KG1 (cell line): ENCODE measurements at places on chromosomes 6 and 20.

DNA sequence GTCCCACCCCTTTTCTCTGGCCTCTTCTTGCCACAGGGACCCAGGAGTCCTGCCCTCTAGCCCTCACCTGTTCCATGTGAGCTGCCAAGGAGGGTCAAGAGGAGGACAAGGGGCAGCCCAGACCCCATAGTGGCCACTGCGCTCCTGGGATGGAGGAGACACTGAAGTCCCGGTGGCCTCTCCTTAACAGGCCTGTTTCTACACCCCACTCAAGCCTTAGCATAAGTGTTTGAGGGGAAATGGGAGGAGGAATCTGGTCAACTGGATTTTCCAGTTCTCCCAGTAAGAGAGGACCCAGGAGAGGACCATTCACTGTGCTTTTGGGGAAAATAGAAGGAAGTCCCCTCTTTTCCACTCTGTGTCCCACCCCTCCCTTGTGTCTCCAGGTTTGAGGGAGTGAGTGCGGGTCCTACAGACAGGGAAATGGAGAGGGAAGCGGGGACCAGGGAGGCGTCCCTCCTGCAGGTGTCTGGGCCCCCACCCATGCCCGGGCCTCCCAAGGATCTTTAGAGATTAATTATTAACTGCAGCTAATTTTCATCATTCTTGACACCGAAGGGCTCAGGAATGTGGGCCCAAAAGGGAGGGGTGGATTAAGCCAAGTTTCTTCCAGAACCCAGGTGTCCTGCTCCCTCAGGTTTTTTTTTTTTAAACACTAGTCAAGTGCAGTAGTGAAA lies at the start of gene SFTA2:
Gene SFTA2 (minus strand): TSS at position 202 of the 677 bp plus-strand sequence. CDS start 74 bp downstream, at position 128.
- DNase-seq = no peak

- DNase-seq = no peak
Observed at GRCh38 chr20:44029848-44030230, 115.2 kb downstream of the TOX2 start.

DNA sequence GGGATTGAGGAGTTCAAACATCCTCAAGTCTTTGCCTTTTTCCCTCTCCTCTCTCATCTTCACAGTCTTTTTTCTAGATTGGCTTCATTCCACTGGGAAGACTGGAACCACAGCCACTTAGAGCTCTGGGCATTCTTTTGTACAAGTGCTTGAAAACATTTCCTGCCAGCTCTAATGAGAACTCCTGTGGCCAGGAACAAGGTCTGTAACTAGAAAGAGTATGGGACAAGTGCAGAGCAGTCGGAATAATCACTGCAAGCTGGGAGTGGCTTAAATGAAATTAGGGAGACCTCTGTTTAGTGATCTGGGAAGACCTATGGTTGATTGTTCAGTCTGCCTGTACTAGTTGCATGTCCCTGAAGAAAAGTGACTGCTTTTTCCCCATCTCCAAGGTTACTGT lies 41.0 kb upstream of the SMIM8 start:
- no peak for DNase-seq

DNA sequence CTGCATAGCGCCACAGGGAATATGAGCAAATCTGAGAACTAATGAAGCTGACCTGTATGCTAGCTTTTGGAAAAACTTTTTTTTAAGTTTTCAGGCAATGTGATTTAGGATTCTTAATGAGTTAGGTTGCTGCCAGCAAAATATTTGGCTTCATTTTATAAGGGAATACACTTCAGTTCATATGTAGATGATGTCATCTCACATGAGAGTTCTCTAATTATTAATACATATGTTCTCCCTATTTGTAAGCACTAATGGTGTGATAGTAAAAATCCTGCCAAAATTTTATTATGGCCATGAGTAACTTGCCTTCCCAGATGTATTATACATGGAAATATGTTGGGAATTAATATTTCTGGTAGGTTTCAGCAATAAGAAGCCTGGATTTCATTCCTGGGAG lies 573.8 kb downstream of the EPM2A start:
- no peak for DNase-seq

DNA sequence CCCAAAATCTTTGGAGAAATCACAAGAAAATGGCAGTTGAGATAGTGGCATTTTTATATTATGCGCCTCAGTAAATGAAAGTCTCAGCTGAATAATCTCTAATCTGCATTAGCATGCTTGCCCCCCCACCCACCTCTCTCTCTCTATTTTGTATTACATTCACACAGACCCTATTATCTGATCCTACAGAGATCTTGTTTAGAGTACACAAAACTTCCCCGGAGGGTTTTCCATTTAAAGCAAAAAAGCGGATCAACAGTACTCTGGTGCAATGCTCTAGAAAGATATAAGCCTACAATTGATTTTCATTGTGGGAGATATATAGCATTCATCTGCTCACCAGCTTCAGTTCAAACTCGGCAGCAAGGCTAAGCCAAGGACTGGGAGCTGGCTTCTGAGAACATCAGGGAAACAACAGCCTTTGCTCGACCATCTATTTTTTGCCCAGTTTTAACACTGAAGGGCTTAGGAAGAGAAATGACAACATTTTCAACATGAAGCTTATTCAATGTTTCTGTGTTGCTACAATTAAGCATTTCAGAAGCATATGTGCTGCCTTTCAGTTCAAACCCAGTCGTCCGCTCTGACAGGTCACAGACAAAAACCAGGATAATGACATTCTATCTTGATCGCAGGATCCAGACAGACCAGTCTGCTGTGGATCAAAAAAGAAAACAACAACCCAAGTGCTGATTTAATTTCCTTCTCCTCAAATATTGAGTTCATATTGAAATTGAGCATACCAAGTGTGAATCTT lies 137.6 kb upstream of the ATXN1 start:
- DNase-seq = no peak

GRCh38 chr6:109087661-109088264 lies 6.9 kb downstream of the SESN1 start:
- DNase-seq = no peak

- DNase-seq = no peak
Observed at GRCh38 chr6:149202952-149203351, 114.6 kb upstream of the TAB2 start.

DNA sequence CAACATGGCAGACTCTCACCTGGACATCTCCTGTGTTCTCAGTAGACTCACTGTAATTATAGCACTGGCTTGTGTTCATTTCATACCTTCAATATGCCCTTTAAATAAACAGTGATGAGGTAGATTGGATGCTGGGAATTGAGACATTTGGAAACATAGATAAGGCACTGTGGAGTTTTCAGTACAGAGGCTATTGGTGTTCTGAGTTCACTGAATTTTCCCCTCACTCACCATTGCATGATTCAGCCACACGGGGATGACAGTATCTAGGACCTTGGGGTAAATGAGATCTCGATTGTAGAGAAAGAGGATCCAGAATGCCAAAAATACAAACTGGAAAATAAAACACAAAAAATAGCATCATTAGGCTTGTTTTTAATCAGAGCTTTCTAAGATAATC lies 12.6 kb downstream of the ADTRP start:
- DNase-seq = no peak

- no peak for DNase-seq
Observed at GRCh38 chr6:47700596-47700995, 2.2 kb downstream of the ADGRF4 start.
